ENCODE measurements at places on chromosomes 1 and 21. TPM values are rescaled to one million over a fixed set of nuclear protein-coding genes. Genes with fewer than 3 reads are reported as not detected.

GUCA2B gene
- total RNA-seq = 259 TPM

DNA sequence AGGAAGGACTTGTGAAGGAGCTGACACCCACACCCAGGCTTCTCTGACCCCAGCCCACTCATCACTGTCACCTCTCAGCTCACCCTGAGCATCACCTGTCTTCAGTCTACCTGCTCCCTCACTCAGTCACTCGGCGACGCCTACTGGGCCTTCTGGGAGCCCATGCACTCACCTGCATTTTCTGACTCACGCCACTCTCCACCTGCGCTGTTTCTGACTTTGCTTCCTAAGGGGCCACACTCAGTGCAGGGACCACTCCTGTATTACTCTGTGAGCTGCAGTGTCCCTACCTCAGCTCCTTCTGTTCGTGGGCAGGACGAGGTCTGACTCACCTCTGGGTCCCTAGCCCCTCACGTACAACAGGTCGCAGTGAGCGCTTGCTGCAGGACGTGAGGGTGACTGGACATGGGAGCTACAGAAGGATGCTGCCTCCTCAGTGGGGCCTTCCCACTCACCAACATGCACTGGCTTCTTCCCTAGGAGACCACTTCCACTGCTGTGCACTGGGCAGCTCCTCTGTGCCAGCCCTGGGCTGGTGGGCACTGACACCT is 102.3 kb downstream of the GLIS1 start:
- no peak for DNase-seq

DNA sequence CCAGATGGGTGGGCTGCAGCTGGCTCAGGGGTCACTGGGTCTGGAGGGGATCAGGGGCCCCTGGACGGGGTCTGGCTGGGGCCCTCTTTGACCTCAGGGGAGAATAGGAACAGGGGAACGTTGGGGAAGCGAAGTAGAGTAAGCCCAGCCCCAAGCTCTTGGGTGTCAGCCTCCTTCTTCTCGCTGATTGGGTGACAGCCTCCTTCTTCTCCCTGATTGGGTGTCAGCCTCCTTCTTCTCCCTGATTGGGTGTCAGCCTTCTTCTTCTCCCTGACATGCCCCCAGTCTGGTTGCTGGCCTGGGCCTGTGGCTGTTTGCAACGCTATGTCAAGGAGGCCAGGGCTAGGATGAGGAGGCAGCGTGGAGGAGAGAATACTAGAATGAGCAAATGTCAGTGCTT is 76.7 kb upstream of the CASZ1 start:
- no peak for DNase-seq

DNA sequence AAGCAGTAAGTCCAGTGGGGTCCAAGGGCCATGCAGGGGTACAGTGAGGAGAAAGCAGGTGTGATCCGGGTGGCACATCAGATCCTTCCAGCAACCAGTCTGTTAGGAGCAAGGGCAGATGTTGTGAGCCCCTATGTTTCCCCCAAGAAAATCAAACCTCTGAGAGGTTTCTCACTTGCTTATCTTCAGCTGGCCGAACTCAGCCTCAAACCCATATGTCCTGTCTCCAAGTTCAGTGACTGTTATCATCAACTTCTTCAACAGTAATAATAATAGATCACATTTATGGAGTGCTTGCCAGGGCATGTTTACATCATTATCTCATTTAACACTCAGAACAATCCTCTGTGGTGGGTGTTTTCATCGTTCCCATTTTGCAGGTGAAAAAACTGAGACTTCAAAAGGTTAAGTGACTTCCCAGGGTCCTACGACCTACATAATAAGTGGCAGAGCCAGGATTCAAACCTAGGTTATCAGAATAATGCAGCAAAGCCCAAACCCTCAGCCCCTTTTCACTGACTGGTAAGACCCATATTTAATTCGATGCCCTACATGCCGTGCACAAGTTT is 3.3 kb downstream of the CAPN2 start:
- DNase-seq = no peak

GRCh38 chr1:71494163-71494562 is 413.3 kb upstream of the ZRANB2 start:
- no peak for DNase-seq

DNA sequence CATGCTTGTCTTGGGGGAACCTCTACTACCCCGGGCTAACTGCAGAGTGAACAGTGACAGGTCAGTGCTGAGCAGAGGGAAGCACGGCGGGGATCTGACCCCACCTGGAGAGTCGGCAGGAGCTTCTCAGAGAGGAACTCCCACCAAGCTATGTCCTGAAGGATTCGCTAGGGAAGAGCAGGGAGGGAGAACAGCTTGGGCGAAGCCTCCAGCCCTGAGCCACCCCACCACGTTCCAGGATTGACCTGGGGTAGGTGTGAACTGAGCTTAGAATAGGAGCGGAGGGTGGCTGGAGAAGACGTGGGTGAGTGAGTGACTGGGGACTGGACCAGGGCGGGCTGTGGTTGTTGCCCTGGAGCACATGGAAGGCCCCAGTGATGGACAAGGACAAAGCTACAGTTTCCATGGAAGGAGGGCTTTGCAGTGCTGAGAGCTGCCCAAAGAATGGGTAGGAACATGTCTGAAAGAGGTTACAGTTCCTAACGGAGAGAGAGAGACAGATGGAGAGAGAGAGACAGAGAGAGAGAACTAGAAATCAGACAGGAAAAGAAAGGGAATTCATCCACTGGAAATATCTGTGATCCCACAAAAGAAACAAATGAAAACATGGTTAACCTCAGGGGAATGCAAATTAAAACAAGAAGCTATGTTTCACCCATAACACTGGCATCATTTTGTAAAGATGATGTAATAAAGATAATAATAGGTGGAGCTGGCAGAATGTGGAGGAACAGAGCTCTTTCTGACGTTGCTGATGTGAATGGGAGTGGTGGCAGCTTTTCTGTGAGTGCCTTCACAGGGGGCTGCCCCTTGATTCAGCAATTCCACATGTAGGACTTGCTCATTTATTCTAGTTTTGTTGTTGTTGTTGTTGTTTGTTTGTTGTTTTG is 17.2 kb downstream of the BSND start:
- no peak for DNase-seq

GRCh38 chr1:17674726-17675500 is 80.2 kb upstream of the ACTL8 start:
- no peak for DNase-seq

GRCh38 chr1:23446661-23447310 is 22.2 kb upstream of the TCEA3 start:
- DNase-seq = no peak

DNA sequence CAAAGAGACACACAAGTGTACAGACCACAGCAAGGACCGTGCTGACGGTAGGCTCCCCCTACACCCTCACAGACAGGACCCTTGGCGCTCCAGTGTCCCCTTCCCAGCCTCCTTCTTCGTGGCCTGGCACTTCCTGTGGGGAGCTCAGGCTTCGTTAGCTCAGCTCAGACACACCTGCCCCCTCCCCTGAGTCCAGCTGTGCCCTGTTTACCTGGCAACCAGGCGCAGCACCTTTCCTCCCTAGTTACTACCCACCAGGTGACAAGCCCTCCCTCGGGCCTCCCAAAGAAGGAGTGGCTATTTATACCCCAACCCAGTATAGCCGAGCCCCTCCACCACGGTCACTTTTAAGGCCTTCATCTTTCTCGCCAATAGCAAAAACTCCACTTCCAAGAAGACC is 4.7 kb downstream of the CELF3 start:
- DNase-seq = no peak

DNM3 gene
- 2.7 TPM for total RNA-seq

- DNase-seq = no peak
These were observed 141.7 kb upstream of the NRIP1 start for GRCh38 chr21:15206514-15206913.

DNA sequence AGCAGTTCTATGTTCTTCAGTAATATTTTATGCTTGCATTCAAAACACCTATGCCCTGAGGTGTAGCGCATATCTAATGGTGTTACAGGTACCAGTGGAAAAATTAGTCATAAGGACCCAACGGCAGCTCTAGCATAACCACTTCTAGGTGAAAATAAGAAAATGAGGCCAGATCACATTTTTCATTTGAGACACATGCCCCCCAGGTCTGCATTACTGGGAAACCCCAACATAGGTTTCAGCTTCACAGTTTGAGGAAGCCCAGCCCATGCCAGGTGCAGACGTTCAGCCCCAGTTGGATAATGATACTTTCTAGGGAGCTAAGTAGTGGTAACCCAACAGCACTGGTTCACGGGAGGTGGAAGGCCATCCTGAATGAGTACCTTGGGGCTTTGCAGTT is 129.8 kb downstream of the CNIH3 start:
- no peak for DNase-seq

DNA sequence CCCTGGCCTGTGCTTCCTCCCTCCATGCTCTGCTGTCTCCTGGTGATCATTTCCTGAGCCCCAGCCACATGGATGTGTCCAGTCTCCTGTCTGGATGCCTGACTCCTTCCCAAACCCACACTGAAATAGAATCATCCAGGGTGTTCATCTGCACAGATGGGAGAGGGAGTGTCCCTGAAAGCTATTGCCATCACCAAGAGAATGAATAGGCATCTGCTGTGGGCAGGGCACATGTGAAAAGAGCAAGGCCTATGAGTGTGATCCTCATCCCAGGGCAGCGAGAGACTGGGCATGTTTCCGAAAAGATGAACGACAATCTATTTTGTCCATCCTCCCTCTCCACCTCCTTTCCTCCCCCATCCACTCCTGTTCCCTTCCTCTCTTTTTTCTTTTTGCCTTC is 5.0 kb downstream of the IGSF21 start:
- no peak for DNase-seq

VPS72 gene
- total RNA-seq = 4.9 TPM

DDR2 gene
- 35.5 TPM for total RNA-seq

DNA sequence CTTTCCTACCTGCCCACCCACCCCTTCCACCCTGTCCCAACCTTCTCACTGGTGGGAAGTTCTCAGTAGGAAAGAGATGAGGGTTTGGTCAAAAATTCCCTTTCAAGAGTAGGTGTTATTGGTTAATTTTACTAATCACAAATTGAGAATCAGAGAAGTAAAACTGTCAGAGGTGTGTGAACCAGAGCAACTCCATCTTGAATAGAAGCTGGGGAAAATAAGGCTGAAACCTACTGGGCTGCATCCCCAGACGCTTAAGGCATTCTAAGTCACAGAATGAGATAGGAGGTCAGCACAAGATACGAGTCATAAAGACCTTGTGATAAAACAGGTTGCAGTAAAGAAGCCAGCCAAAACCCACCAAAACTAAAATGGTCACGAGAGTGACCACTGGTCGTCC is 11.5 kb downstream of the PLA2G2D start:
- DNase-seq = no peak

RGS8 gene
- total RNA-seq = not detected

- DNase-seq = peak; percentile 68
These were observed 60.8 kb downstream of the BCAR3 start for GRCh38 chr1:93620841-93621210.

GRCh38 chr21:41864311-41865001 is 14.7 kb downstream of the PRDM15 start:
- no peak for DNase-seq

DNA sequence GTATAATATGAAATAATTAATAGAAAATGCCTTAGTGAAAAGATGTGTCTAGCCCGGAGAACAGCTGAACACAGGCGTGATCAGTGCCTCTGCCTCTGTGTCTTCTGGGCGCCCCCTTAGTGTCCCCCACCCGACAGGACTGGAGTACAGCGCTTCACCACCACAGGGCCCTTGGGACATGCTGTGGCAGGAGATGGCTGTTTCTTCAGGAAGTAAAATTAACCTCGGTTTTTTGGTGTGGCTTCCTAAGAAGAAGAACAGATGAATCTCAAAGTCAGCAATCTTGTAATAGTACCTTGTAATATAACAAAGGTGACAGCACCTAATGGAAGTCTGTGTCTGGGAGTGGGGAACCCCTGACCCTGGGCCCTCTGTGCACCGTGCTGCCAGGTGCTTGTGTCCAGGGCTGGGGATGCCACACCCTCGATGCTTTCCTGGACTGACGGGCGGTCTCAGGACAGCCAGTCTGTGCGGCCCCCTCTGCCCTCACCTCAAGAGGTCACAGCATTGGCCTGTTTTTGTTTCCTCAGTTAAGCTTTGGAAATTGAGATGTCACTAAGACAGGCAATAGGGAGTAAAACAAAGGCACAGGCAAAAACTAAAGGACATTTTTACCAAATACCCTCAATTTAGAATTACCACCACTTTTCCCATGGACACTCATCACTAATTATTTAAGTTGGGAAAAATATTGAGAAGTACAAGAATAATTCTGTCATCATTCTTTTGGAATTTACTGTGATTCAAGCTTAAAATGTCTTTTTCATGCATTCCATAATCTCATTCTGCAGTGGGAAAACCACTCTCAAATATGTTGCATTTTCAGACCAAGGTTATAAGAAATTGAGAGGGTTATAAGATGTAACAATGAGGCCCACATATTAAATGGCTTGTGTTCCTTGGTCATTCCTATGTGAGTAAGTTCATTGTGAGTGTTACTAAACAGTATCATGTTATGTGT is 79.3 kb downstream of the ADARB1 start:
- DNase-seq = no peak

WDR64 gene
- total RNA-seq = not detected

DNA sequence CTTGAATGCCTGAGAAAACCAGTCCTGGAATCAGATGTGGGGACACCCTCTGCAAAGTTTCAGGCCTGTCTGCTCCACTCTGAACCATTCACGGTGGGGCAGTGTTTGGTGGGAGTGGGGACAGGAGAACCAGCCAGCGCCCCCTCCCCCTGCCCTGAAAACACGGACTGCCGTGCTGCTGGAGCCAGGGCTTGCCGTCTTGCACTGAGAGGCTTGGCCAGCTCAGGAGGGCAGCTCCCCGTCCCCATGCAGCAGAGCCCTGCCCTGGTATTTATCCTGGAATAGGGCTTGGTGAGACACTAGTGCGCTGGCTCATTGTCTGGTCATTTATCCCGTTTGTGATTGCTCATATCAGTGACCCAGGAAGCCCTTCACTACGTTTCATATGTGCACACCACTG is 3.9 kb downstream of the S100B start:
- DNase-seq = no peak

DNA sequence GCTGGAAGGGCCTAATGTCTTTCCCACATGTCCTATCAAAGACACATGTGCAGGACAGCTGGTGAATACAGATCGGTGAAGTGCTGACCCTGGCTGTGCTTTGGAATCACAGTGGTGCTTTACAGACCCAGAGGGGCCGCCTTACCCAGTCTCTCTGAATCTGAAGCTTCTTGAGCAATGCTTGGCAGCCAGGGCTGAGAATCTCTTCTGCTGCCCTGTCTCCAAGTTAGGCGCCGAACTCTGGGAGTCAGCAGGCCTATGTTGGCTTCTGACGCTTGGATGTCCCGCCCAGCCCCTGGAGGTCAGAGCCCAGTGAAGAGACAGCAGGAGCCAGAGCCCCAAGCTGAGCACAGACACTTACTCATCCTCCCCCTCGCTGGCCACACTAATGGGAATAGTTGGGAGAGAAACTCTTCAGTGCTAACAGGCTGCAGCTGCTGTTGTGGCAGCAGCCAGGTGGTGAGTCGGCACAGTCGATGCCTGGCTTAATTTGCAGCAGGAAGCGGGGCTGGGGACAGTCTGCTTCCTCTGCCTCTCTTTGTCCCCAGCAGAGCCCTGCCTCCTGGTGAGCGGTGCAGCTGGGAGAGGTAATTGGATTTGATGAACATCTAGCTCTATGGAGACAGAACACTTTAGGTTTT is 68.1 kb downstream of the URB2 start:
- DNase-seq = peak; percentile 46

ADGRB2 gene
- total RNA-seq = 4.2 TPM

- no peak for DNase-seq
These were observed 465.8 kb upstream of the PLXNA2 start for GRCh38 chr1:208709981-208710380.
